ENCODE measurements at places on chromosomes 2 and 18.

GRCh38 chr2:60317844-60318243 is 235.6 kb downstream of the BCL11A start:
- no peak for DNase-seq

DNA sequence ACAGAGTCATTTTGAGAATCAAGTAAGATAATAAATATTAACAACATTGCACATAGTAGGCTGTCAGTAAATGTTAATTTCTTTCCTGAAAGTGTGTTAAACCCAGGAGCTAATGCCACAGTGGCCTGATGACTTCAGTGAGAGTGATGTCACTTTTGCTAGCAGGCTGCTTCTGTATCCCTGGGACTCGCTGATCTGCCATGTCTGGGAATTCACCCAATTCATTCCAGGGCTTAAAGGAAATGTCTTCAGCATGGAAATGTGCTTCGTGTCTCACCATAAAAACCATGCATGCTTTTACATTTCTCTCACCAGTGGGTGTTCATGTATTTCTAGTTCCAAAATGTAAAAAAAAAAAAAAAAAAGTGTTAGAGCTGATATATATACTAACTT is 56.8 kb upstream of the MAPRE3 start:
- no peak for DNase-seq

DNA sequence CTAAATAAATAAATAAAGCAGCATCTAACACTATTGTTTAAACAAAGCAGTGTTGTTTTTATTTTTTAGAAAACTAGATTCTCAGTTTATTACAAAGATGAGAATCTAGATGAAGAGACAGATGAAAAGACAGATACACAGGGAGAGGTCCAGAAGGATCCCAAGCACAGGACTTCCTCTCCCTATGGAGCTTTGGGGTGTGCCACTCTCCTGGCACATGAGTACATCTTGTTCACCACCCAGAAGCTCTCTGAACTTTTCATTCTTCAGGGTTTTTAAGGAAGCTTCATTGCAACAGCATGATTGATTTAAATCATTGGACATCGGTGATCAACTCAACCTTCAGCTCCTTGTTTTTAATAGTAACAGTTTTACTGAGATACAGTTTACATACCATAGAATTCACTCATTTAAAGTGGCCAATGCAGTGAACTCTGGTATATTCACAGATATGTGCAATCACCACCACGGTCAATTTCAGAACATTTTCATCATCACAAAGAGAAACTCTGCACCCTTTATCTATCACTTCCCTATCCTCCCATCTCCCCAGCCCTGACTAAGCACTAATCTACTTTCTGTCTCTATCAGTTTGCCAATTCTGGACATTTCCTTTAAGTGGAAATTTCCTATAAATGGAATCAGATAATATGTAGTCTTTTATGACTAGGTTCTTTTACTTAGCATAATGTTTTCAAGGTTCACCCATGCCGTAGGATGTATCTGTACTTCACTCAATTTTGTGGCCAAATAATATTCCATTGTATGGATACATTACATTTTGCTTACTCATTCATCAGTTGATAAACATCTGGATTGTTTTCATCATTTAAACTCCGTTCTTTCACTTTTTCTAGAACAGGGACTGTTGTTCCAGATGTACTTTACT is 62.3 kb upstream of the ZFP36L2 start:
- no peak for DNase-seq

GRCh38 chr2:203569677-203570316 is 34.7 kb upstream of the RAPH1 start:
- DNase-seq, result no peak

GRCh38 chr2:72106978-72107377 is 40.7 kb downstream of the CYP26B1 start:
- no peak for DNase-seq

Measured in non-pigmented ciliary epithelial cell (primary cell).